ENCODE measurements at places on chromosomes 3 and 15. TPM values are rescaled to one million over a fixed set of nuclear protein-coding genes. Genes with fewer than 3 reads are reported as not detected.

DNA sequence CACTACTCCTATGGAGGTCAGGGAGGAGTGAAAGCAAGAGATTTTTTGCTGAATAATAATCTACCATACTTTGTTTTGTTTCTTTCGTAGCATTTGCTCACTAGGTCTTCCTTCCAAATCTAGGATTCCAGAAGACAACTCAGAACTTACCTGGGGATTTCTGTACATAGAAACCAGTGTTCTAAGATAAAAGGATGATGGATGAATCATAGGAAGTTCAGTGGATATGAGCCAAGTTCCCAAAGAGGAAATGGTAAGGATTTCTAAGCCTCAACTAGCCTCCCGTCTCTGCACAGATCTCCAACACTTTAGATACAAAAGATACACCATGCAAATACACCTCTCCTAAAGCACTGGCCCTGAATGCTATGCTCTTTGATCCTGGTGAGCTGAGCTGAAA is 283.9 kb downstream of the TAFA4 start:
- H3K36me3 ChIP-seq: no peaks in the 10 kb centered on the region
- H3K4me1 ChIP-seq: no peaks in the 10 kb centered on the region
- no peak for DNase-seq
- H3K4me3 ChIP-seq: no peak overlapping the region

GRCh38 chr15:66147440-66147839 is 106.1 kb downstream of the MEGF11 start:
- H3K27ac ChIP-seq: no peak overlapping the region
- no peaks in the 10 kb centered on the region for H3K36me3 ChIP-seq
- no peak overlapping the region for H3K4me3 ChIP-seq
- no peak for DNase-seq
- H3K27me3 ChIP-seq: peaks cover 3% of the 10 kb centered on the region

GRCh38 chr3:10019326-10019725 is 6.9 kb upstream of the FANCD2 start:
- peaks cover 15% of the 10 kb centered on the region for H3K4me1 ChIP-seq
- no peak for DNase-seq
- H3K36me3 ChIP-seq: peaks cover 25% of the 10 kb centered on the region
- H3K27me3 ChIP-seq: no peaks in the 10 kb centered on the region
- H3K4me3 ChIP-seq: no peak overlapping the region
- no peak overlapping the region for H3K27ac ChIP-seq

- no peak overlapping the region for H3K4me3 ChIP-seq
- no peak overlapping the region for H3K27ac ChIP-seq
- no peaks in the 10 kb centered on the region for H3K36me3 ChIP-seq
- no peaks in the 10 kb centered on the region for H3K4me1 ChIP-seq
- H3K27me3 ChIP-seq: peaks cover 16% of the 10 kb centered on the region
- no peak for DNase-seq
Measured at GRCh38 chr3:170324962-170325361, 32.6 kb upstream of the SKIL start.

Gene NR2E3
- total RNA-seq: not detected
